Erythroblast (primary cell): ENCODE measurements at places on chromosomes 7 and 10.

GRCh38 chr7:47551668-47552440, 30.1 kb downstream of the TNS3 start:
- DNase-seq = no peak

DNA sequence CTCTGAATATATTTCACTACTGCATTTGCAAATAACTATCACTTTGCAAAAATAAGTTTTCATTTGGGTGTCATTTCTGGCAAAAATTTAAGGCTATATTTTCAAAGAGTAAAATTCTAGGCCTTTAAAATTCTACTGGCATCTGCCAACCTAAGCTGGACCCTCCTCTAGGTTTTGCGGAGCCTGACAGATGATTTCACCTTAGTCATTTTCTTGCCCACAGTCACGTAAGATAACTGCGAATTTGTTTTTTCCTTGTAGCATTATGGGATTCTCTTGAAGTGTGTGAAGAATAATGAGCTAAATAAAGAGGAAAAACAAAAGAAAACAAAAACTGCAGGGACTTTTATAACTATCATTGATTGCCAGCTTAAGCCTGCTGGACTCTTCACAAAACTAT, 7.8 kb downstream of the MEOX2 start:
- DNase-seq = no peak

DNA sequence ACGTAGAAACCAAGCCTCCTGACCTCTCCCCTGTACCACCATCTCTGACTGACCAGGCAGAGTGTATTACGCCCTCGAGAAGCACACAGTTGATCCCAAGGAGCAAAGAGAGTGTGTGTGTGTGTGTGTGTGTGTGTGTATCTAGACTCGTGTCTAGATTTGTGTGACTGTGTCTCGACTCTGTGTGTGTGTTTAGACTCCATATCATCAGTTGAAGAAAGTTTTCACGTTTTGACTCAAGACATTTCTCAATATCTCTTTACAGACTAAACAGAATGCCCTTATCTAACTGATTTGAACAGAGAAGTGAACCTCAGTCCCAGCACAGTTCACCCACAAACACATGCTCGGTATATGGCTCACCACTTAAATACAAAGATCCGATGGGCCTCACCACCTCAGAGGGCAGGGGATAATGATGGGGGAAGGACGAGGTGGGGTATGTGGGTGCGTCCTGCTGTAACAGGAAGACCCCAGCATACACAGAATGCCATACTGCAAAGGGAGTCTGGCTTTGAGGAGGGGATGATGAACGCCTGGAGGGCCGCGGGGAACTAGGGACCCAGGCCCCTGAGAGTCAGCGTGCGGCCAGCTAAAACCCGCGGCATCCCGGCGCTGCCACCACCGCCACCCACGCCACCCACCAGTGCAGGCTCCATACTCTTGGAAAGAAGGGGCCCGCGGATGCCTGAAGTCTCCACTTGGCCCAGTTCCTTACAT, 780 bp downstream of the ALDH18A1 start:
- peak; percentile 56 for DNase-seq

- DNase-seq = no peak
These were observed 526 bp downstream of the CH25H start for GRCh38 chr10:89206402-89207180.

- DNase-seq = no peak
These were observed 34.5 kb downstream of the PAPSS2 start for GRCh38 chr10:87694011-87694794.

DNA sequence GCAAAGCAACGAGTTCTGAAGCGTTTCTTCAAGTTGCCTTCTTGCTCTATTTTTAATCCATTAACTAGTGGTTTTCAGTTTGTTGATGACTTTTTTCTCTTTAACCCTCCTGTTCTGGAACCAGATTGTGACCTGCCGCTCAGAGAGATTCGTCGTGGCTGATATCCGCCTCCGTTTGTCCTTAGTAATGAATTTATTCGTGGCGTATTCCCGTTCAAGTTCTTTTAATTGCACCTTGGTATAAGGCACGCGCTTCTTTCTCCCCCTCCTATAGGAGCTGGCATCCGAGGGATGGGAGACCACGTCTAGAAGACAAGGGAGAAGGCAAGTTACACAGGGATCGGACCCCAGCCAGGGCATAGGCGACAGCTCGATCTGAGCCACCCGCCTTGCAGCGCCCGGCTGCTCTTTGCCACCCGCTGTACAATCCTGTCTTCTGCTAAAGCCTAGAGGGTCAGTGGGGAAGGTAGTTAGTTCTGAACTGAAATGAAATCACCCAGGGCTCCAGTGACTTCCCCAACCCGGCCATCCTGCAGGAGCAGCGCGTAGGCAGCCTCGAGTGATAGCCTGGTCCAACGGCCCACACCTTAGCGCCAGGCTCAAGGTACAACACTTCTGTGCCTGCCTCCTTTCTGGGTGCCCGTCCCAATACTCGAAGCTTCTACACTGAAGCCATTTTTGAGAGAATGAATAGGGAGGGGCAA, 1.6 kb downstream of the HOXA13 start:
- no peak for DNase-seq

DNA sequence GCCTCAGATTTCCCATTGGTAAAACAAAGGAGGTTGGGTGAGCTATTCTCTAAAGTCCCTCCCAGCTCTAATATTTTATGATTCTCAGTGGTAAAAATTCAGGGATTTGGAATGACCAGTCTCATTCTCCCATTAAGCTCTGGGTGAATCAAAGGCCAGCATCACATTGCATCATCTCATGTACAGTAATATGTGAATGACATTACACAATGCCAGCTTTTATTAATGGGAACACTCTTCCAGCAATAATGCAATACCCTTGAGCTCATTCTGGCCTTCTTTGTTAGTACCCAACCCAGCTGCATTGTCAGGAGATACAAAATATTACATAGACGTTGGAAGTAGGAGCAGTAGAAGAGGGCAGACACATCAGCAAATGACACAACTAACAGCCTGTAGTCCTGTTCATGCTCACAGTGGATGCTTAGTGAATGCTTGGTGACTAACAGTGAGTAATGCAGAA, 100.0 kb upstream of the EGR2 start:
- no peak for DNase-seq

- DNase-seq = peak; percentile 25
These were observed 598 bp upstream of the ZEB1 start for GRCh38 chr10:31318382-31318853.

DNA sequence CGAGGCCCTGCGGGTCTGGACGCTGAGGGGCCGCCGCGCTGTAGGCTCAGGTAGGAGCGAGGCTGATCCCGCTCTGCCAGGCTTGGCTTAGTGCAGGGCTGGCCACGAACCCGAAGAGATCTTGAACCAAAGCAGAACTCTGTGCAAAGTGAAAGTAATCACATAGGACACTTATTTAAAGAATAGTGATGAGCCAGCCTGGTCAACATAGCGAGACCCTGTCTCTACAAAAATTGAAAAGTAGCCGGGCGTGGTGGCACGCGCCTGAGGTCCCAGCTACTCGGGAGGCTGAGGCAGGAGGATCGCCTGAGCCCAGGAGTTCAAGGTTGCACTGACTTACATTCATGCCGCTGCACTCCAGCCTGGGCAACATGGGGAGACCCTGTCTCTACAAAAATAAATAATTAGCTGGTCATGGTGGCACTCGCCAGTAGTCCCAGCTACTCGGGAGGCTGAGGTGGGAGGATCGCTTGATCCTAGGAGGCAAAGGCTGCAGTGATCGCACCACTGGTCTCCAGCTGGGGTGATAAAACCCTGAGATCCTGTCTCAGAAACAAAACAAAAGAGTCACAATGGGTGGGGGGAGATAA, 541 bp downstream of the ZSCAN25 start:
- DNase-seq = no peak

DNA sequence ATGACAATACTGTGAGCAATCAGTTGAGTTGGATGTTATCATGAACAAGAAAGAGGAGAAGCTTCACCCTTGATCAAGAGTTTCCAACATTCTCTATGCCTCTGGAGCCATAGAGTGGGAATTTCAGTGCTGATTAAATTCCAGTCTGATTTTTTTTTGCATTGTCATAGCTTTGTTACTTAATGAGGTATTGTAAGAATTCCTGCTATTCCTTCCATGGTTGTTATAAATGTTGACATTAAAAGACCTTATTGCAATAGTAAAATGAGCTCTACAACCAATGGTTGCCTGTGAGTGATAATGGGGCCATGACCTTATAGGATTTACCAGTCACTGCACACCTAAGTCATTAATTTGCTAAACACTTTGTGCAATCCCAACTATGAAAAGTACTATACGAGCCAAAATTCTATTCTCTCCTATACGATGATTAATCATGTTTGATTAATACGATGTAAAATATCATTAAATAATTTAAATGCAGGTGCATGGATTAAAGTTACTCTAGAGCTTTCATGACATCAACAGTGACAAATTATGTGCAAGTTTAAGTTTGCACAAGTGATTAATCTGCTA, 353.2 kb upstream of the KLF6 start:
- DNase-seq = no peak

GRCh38 chr7:97772045-97772901, 40.4 kb downstream of the TAC1 start:
- DNase-seq = no peak

DNA sequence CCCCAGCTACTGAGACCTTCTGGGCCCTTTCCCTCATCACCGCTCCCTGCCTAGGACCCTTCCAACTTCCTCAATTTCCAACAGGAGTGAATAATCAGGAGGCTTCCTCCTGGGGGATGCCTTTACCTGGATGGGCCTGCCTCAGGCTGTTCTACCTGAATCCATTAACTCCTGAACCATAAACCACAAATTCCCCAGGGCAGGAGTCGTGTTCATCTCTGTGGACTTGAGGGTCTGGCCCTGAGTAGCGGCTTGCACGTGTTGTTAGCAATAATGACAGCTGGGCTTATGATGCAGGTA, 105.1 kb upstream of the GPR26 start:
- DNase-seq = no peak

DNA sequence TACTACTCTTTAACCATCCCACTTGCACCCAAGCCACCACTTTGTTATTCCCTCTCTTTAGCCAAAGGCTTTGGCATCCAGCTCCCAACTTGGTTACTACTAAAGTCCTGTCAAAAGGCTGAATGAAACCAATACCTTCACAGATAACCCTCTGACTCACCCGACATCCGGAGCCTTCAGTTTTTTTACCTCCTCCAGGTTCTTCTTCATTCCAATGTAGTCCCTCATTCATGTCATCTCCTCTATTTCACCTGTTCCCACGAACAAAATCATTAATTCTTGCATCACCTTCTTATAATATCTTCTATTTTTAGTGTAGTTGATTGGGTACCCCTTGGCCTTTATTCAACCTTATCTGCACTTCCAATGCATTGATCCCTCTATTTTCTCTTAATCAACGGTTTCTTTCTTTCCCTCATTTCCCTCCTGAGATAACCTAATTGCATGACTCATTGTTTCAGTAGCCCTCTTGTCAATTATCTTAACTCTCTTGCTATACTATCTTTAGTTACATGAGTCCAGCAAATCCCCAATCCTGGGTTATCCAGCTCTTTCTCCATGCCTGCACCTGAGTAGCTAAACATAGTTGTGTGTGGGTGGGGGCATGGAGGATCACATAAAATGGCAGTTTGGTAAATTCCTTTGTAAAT, 87.2 kb upstream of the COL1A2 start:
- no peak for DNase-seq

- DNase-seq = peak; percentile 73
These were observed 101.9 kb upstream of the TNRC18 start for GRCh38 chr7:5525271-5526099.

GRCh38 chr7:5397736-5398135, 25.9 kb downstream of the TNRC18 start:
- no peak for DNase-seq

DNA sequence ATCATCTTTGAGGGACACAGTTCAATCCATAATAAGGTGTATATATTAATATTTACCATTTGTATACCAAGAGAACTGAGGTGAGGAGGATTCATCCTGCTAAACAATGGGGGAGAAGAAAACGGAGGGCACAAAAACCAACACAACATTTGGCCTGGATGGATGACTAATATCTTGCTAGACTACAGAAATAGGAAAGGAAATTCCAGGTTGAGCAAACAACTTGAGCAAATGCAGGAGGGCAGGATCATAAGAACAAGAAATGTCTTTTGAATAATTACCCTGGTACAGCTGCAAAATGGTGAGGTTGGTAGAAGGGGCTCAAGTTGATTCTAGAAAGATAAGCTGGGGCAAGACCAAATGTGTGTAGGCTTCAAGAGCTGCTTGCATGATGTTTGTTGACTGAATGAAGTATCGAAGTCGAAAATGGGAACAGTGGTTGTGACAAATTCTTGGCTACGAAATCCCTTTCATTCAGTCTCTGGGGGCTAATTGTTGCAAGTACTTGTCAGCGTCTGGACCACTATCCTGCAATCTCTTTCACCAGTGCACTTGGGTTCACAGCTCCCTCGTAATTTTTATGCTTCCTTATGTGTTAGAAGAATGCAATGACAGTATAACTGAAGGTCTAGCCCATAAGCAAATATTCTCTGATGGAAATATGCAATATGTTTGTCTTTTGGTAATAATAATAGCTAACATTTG, 176.2 kb downstream of the PTEN start:
- DNase-seq = no peak

GRCh38 chr10:67819768-67820204, 18.2 kb downstream of the DNAJC12 start:
- DNase-seq = no peak

DNA sequence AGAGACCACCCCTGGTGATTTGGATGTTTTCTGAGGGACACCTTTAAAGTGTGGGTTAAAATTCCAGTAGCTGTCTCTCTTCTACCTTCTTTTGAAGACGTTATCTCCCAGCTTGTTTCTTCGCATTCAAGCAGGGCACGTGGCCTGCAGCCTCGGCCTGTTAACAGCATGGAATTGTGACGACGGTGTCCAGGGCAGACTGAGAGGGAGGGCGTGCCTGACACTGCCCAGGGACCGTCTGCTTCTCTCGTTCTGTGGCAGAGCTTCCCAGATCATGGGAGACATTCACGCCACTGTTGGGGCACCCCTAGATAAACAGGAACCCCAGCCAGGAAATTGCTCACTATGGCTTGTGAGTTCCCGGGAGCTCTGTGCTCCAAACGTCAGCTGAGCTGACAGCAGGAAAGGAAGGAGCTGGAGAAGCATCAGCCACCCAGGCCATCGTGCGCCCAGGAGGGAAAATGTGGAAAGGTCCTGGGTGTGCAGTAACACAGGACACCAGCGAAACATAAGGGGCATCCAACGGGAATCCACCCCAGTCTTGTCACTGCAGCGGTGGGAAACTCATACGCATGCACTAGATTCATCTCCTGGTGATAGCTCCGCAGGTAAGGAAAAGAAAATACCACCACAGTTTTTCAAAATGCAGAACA, 41.1 kb upstream of the RBM33 start:
- DNase-seq = no peak

DNA sequence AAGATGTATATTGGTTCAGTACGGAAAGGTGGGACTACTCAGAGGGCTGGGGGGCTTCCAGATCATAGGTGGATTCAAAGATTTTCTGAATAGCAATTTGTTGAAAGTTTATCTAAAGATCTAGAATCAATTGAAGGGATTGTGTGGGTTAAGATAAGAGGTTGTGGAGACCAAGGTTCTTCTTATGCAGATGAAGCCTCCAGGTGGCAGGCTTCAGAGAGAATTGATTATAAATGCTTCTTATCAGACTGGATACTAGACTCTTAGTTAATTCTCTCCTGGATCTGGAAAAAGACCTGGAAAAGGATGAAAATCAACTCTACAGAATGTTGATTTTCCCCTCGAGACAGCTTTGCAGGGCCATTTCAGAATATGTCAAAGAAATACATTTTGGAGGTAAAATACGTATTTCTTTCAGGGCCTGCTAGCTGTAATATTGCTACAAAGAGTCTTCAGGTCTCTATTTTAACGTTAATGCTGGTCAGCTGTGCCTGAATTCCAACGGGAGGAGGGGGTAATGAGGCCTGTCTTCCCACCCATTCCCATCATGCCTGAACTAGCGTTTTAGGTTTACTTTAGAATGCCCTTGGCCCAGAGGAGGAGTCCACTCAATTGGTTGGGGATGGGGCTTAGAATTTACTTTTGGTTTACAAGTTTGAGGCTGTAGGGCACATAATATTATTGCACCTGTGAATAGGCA, 12.8 kb upstream of the GPR15LG start:
- DNase-seq = no peak
